ENCODE measurements at places on chromosomes 7 and 10. TPM values are rescaled to one million over a fixed set of nuclear protein-coding genes. Genes with fewer than 3 reads are reported as not detected.

The MYH16 gene
- total RNA-seq = 0.87 TPM

The LBX1 gene
- not detected for total RNA-seq

The C10orf53 gene
- not detected for total RNA-seq

The ELN gene
- total RNA-seq = not detected

The MAGI2 gene
- total RNA-seq = 3.5 TPM

The C10orf67 gene
- not detected for total RNA-seq

The ELFN1 gene
- 0.24 TPM for total RNA-seq

The CALCR gene
- total RNA-seq = not detected

The MARVELD1 gene
- 34.7 TPM for total RNA-seq

The COL17A1 gene
- 3.7 TPM for total RNA-seq

The LGI1 gene
- not detected for total RNA-seq

The SYCE1 gene
- not detected for total RNA-seq

The MCU gene
- 21.4 TPM for total RNA-seq

The DENND2A gene
- total RNA-seq = 8.3 TPM

The EBLN1 gene
- total RNA-seq = not detected

The C10orf62 gene
- total RNA-seq = 0.56 TPM

The PRSS37 gene
- not detected for total RNA-seq

The FRA10AC1 gene
- 7.9 TPM for total RNA-seq

The NUTM2E gene
- not detected for total RNA-seq

The SLC35B4 gene
- 43.0 TPM for total RNA-seq

The ACSM6 gene
- not detected for total RNA-seq

The NXPH1 gene
- not detected for total RNA-seq

The CYP2C18 gene
- total RNA-seq = 0.23 TPM

The SGMS1 gene
- total RNA-seq = 25.2 TPM

The CXCL12 gene
- total RNA-seq = not detected

The TLX1 gene
- not detected for total RNA-seq

The RNF32 gene
- total RNA-seq = 0.30 TPM

The ODAD2 gene
- total RNA-seq = 1.8 TPM

The ATG9B gene
- total RNA-seq = not detected

The TNS3 gene
- 31.9 TPM for total RNA-seq

The CPED1 gene
- 0.88 TPM for total RNA-seq

The MYOF gene
- total RNA-seq = 142 TPM

The NKX6-2 gene
- total RNA-seq = not detected

The AKR1C4 gene
- not detected for total RNA-seq

The FRG2B gene
- not detected for total RNA-seq

The LLCFC1 gene
- not detected for total RNA-seq

The TUBB8 gene
- total RNA-seq = not detected

The PHYH gene
- 8.6 TPM for total RNA-seq

The BAMBI gene
- total RNA-seq = 65.3 TPM

The FZD8 gene
- 44.6 TPM for total RNA-seq

The GATA3 gene
- 0.87 TPM for total RNA-seq

The AQP1 gene
- total RNA-seq = 1.2 TPM

The STOX1 gene
- 0.21 TPM for total RNA-seq

The CALML5 gene
- not detected for total RNA-seq
